ENCODE measurements at places on chromosomes 5 and 9.

DNA sequence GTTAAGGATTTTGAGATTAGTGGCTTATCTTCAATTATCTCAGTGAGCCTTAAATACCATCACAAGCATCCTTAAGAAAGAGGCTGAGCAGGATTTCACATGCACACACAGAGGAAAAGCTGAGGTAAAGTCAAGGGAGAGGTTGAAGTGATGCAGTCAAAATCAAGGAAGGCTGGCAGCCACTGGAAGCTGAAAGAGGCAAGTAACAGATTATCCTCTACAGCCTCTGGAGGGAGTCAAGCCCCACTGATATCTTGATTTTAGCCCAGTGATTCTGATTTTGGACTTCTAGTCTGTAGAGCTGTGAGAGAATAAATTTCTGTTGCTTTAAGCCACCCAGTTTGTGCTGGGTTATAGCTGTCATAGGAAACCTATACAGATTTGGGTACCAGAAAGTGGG, 80.1 kb downstream of the ANKRD31 start:
- DNase-seq, result no peak

GRCh38 chr5:173922527-173922926, 34.4 kb downstream of the CPEB4 start:
- DNase-seq, result no peak

DNA sequence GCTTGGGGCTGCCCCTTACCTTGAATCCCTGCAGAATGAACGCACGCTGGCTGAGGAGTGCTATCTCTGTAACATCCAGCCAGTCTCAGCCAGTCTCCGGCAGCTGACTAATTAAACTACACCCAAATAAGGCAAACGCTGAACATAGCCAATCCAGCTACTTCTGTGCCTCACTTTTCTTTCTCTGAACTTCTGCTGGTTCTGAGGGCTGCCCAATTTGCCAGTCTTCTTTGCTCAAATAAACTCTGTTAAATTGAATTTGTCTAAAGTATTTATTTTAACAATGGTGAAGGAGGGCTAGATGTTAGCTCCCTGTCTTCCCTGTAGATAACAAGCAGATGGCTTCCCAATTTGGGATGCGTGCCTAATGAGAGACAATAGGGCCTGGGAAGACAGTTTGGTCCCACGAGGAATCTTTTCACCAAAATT, 154.0 kb upstream of the NFIL3 start:
- DNase-seq, result no peak

DNA sequence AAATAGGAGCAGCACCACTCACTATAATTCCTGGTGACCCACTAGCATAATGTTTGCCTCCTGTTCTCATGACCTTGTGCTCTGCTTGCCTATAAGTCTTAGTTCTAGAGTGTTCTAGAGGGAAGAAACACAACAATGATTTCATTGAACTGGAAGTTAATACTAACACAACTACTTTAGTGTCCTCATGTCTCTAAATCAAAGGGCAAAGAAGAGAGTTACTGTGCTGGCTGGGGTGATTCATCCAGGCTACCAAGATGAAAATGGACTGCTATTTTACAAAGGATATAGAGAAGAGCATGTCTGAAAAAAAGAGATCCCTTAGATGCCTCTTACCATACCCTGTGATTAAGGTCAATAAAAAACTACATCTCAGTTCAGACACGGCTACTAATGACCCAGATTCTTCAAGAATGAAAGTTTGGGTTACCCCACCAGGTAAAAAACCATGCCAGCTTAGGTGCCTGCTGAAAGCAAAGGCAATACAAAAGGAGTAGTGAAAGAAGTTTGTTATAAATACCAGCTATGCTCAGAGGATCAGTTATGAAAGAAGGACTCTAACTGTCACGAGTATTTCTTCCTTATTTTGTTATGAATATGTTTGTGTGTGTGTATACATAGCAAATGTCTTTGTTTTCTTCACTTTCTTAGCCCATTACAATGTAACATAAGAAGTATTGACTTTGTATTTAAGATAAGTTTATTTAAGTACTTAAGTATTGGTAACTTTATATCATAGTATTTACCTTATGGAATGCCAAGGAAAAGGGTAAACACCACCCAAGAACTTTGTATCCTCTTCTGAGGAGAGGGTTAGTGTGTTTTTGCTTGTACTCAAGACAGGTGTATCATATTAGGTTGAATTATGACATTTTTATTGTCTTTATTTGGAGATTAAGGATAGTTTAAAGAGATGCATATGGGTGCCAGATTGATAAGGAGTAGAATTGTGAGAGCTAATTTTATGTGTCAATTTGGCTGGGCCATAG, 314.1 kb upstream of the PTGER4 start:
- DNase-seq, result no peak

DNA sequence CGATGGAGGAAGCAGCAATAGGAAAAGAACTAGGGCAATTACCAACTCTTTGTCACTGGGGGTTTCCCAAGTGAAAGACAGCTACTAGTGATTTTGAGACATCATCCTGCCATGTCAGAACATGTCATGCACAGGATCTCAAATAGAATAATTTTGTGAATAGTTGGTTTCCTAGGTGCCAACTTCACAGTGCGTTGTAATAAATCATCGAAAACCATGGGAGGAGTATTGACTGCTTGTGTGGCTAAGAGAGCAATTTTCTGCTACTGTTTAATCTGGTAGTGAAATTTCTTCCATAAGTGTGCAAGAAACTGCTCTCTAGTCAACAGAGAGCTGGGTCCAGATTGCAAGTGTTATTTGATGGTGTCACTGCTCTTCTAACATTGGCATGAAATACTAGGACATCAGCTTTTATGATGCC, 168.6 kb downstream of the NNT start:
- DNase-seq, result no peak

GRCh38 chr9:79215821-79216220, 355.9 kb upstream of the TLE4 start:
- DNase-seq, result no peak

DNA sequence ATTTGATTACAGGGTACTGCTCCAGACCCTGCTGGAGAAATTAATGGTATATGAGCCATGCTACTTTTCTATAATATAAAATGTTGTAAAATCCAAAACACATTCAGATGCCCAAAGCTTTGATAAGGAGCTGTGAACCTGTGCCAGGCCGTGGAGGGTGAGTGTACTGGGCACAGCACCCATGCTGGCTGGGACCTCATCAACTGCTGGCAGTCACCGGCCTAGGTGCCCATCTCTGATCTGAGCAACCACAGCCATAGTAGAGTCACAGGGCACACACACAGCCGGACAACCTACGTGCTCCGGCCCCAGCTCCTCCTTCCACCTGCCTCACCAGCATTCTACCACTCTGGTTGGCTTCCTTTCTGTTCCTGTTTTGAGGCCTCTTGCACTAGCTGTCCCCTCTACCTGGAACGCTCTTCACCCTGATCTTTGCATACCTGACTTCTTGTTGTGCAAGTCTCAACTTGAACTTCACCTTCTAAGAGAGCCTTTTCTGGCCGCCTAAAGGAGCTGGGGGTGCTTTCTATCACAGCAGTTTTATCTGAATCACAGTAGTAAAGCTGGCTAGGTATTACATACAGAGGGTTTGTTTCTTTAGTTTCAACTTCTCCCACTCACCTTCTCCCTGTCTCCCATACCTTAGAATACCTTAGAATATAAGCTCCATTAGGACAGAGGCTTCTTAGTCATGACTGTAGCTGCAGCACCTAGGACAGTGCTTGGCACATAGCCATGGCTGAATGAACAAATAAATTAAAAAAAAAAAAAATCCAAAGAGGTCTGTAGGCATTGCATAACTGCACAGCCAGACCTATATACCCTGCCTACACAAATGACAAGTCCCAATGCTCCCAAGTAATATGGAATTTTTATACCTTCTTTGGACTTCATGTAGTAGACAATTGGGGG, 51.7 kb downstream of the MED27 start:
- no peak for DNase-seq

- DNase-seq, result no peak
Observed at GRCh38 chr9:81079055-81079454, 610.3 kb downstream of the TLE1 start.

- DNase-seq, result no peak
Observed at GRCh38 chr9:37700131-37700530, 49.4 kb downstream of the FRMPD1 start.

DNA sequence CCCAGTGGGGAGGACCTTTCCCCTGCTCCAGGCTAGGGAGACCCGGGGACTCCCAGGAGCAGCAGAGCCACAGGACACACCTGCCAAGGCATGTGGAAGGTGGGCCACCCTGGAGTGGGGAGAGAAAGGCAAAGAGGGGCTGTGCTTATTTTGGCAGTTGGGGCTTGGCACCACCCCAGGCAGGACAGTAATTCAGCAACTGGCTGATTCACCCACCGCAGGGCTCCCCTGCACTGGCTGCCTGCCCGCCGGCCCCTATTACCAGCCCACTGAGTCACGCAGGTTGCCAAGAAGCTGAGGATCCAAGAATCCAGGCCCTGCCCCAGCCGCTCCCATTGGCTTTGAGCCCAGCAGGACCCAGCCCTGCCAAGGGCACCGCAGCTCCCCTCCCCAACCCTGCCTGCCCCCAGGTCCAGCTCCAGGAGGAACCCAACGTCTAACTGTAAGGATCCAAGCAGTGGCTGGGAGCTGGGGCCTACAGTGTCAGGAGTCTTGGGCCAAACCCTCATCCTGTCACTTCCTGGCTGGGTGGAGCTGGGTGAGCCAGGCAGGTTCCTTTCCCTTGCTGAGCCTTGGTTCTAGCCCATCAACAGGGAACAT, 14.2 kb upstream of the RALGDS start:
- peak; percentile 87 for DNase-seq

- no peak for DNase-seq
Observed at GRCh38 chr9:108865037-108865436, 3.0 kb downstream of the ACTL7A start.

DNA sequence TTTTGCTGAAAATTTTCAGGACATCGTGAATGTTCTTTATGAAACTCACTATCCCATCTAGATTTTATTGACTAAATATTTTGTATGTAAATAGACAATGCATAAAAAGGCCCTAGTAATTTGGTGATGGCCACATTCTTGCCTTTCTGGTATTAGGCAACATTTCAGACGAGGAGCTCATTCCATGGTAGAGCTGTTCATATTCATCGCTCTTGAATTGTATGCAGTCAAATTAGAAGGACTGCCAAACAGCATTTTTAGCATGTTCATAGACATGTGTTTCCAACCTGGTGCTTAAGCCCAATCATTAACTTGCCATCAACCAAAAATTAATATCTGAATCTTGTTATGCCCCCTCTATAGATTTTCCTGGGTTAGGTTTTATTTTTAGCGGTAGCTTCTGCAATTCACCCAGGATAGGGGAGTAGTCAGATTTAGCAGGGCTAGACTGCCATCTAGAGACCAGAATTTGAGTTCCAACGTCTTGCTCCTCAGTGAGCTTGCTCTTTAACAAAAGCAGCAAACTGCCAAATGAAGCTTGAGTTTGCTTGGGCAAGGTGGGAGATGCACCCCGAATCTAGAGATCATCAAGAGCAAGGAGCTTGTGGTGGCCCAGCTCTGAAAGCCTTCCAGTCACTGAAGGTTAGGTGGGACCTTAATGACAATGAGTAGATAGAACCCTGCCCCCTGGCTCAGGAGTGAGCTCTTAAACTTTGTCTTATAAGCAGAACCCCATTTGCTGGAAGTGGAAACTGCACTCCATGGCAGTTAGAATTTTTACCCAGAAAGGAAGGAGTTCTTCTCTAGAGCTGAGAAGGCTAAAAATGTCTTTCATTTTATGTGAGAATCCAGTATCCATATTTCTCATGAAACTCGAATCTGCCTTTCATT, 456.2 kb downstream of the RASEF start:
- no peak for DNase-seq

DNA sequence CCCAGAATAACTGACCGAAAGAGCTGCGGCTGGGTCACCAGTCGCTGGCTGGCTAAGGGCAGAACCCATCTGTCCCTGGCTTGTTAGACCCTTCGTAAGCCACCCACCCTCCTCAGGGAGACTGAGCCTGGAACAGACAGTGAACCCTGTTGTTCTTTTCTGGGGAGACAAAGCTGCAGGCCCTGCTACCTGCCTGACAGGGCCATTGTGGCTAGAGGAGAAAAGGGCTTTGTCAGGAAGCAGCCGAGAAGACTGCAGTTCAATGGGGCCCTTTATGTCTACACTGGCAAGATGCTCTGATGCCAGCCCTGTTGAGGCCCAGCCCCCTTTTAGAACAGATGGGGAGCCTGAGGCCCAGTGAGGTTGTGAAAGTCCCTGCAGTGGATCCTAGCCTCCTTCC, 3.7 kb upstream of the NIPAL4 start:
- no peak for DNase-seq

GRCh38 chr9:132175431-132175830, 13.6 kb downstream of the NTNG2 start:
- DNase-seq, result no peak

GRCh38 chr9:72023596-72023995, 36.8 kb downstream of the C9orf57 start:
- no peak for DNase-seq

GRCh38 chr5:80140496-80140895, 105.3 kb downstream of the THBS4 start:
- DNase-seq, result no peak

DNA sequence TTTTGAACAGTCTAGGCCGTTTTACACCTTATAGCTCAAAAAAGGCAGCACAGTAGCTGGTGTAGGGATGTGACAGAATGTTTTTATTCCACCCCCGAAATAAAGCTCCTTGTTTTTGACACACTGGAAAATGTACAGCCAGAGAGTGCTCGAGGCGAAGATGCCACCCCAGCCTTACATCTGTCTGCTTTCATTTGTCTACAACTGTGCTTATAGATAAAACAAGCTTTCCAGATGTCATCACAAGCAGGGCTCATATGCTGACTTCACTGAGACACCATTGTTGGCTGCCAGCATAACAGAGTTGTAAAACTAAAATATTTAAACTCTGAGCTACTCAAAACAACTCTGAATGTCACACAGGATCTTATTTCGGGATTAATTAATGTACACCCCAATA, 386.3 kb downstream of the BNC2 start:
- no peak for DNase-seq

DNA sequence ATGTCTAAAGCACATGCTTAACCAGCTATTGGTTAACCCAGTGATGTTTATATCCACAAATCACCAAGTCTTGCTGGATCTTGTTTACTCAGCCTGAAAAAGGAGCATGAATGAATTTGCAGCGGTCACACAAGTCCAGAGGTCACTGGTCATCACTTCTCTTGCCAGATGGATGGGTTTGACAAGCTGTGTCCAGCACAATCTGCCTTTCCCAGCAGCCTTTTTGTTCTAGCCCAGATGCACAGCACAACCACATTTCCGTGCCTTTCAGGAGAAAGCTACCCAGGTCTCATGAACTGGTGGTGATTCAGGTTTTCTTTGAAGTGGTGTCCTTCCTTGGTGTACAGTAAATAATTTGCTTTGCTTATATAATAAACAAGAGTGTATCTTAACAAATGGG, 32.1 kb downstream of the TMEM252 start:
- DNase-seq, result no peak

- DNase-seq, result no peak
Observed at GRCh38 chr9:7118633-7119032, 360.9 kb downstream of the KDM4C start.

DNA sequence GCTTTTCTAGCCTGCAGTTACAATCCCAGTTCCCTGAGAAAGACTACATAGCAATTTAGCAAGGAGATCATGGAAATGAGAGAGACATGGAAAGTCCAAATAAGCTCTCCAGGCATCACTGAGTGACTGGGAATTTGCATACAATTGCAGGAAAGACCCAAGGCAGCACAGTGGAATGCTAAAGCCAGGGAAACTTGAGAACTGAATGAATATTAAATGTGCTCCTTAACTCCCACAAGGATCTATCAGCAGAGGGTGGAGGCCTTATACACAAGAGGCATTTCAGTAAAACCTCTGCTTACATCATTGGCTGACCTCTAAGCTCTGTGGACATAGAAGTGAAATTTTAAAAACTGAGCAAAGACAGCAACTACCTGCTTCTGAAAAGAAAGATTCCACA, 355.6 kb upstream of the DAB2 start:
- DNase-seq, result no peak
